GM23248 (cell line): ENCODE measurements at places on chromosomes 7 and 10.

GRCh38 chr10:103648636-103649532 lies 155.4 kb downstream of the NEURL1 start:
- peak; percentile 81 for DNase-seq
- H3K4me3 ChIP-seq = no peak overlapping the region
- peaks cover 75% of the 10 kb centered on the region for H3K4me1 ChIP-seq

DNA sequence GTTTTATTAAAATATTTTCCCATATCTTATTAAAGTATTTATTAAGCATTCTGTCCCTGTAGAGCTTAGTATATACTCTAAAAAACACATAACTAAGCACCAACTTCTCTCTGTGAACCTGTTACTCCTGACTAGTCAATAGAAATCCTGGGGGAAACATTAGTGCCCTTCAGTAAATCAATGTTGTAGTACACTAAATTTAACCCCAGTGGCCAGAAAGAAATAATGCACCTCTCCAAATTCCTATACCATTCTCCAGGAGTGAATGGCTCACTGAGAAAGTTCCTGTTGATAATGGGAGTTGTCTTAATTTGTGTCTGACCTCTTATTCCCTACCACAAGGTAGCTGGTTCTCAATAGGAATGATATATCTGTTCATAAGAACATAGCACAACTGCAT lies 188.2 kb downstream of the SEMA3D start:
- no peak overlapping the region for H3K4me3 ChIP-seq
- H3K27ac ChIP-seq = no peak overlapping the region
- no peaks in the 10 kb centered on the region for H3K27me3 ChIP-seq
- no peaks in the 10 kb centered on the region for H3K36me3 ChIP-seq
- no peaks in the 10 kb centered on the region for H3K4me1 ChIP-seq

GRCh38 chr7:140247559-140247958 lies 70.8 kb upstream of the KDM7A start:
- no peak overlapping the region for H3K4me3 ChIP-seq
- no peak overlapping the region for H3K27ac ChIP-seq
- H3K4me1 ChIP-seq = no peaks in the 10 kb centered on the region
- no peaks in the 10 kb centered on the region for H3K27me3 ChIP-seq

- peak overlapping the region; percentile 95 for H3K4me3 ChIP-seq
- DNase-seq = peak; percentile 42
- H3K36me3 ChIP-seq = no peaks in the 10 kb centered on the region
- H3K27ac ChIP-seq = peak overlapping the region; percentile 100
- peaks cover 16% of the 10 kb centered on the region for H3K4me1 ChIP-seq
- H3K27me3 ChIP-seq = no peaks in the 10 kb centered on the region
Measured at GRCh38 chr10:43409385-43410109, 561 bp upstream of the HNRNPF start.
